ENCODE measurements at places on chromosomes 11 and 22.
A peak's percentile ranks its signal among the peaks of the same experiment; 100 is the strongest.

GRCh38 chr22:43819931-43820640 is 8.0 kb upstream of the EFCAB6 start:
- H3K36me3 ChIP-seq = no peaks in the 10 kb centered on the region
- no peak overlapping the region for H3K27ac ChIP-seq
- DNase-seq = no peak
- H3K4me3 ChIP-seq = no peak overlapping the region
- no peaks in the 10 kb centered on the region for H3K4me1 ChIP-seq

DNA sequence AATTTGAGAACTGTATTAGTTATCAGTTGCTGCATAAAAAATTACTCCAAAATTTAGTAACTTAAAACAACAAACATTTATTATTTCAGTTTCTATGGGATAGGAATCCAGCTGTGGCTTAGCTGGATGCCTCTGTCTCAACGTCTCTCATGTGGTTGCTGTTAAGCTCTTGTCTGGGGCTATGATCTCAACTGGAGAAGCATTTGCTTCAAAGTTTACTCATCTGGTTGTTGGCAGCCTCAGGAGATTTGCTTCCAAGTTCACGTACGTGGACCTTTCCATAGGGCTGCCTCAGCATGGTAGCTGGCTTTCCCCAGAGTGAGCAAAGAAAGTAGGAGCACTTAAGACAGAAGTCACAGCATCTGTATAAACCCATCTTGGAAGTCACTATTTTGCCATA is 144.9 kb upstream of the SESN3 start:
- H3K36me3 ChIP-seq = no peaks in the 10 kb centered on the region
- DNase-seq = no peak
- H3K4me1 ChIP-seq = no peaks in the 10 kb centered on the region
- no peak overlapping the region for H3K27ac ChIP-seq

- no peaks in the 10 kb centered on the region for H3K4me1 ChIP-seq
- H3K36me3 ChIP-seq = no peaks in the 10 kb centered on the region
- H3K27me3 ChIP-seq = no peaks in the 10 kb centered on the region
Measured at GRCh38 chr11:84503503-84503902, 1123.6 kb downstream of the DLG2 start.

DNA sequence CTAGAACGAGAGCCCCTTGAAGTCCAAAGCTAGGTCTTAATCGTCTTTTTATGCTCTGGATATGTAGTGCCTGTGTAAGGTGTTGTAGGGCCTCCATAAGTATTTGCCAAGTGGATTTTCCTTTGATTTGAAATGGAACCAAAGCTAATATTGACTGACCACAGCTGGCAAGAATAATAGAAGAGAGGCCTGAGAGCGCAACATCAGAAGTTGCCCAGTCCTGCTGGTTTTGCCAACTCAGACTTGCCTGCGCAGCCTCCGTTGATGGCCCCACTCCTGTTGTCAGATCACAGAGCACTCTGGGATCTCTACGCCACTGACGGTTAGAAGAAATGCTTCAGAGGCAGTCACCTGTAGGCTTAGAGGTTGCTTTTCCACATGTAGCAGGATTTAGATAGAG is 251.2 kb downstream of the TENM4 start:
- H3K27me3 ChIP-seq = no peaks in the 10 kb centered on the region
- no peaks in the 10 kb centered on the region for H3K36me3 ChIP-seq
- no peak overlapping the region for H3K27ac ChIP-seq
- H3K4me1 ChIP-seq = no peaks in the 10 kb centered on the region
- no peak overlapping the region for H3K4me3 ChIP-seq

DNA sequence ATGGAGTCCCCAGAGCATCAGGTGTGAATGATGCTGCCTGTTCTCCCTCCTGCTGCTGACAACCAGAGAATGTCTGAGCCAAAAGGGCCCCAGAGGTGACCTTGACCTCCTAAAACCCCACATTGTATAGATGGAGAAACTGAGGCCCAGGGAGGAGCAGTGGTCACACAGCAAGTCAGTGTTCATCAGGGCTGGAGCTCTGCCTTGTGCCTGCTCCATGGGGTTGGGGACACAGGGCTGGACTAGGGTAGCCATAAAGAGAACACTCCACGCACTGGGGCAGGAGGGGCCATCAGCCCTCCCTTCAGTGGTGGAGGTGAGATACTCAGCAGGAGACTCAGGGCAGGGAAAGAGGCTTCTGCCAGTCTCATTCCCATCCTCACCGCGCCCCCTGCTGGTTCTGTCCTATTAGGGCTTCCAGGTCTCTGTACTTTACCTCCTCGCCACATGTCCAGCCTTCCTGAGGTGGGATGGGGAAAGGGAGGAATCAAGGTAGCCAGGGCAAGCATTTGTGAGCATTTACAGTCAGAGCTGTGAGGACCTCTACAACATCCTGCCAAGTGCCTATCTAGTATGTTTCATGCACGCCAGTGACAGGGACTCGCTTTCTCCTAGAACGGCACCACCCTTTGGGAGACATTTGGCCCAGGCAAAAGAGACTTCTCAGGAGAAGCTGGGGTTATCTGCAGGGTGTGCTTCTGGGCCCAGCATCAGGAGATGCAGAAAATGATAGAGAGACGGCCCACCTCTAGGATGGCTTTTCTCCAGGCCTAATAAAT is 43.2 kb downstream of the NEU3 start:
- H3K4me3 ChIP-seq = no peak overlapping the region
- peak; percentile 88 for DNase-seq
- no peak overlapping the region for H3K27ac ChIP-seq
- H3K27me3 ChIP-seq = no peaks in the 10 kb centered on the region
- H3K36me3 ChIP-seq = no peaks in the 10 kb centered on the region
- peaks cover 5% of the 10 kb centered on the region for H3K4me1 ChIP-seq

GRCh38 chr11:33919645-33920044 is 27.8 kb upstream of the LMO2 start:
- H3K27me3 ChIP-seq = no peaks in the 10 kb centered on the region
- no peak overlapping the region for H3K4me3 ChIP-seq
- H3K27ac ChIP-seq = no peak overlapping the region
- no peak for DNase-seq

DNA sequence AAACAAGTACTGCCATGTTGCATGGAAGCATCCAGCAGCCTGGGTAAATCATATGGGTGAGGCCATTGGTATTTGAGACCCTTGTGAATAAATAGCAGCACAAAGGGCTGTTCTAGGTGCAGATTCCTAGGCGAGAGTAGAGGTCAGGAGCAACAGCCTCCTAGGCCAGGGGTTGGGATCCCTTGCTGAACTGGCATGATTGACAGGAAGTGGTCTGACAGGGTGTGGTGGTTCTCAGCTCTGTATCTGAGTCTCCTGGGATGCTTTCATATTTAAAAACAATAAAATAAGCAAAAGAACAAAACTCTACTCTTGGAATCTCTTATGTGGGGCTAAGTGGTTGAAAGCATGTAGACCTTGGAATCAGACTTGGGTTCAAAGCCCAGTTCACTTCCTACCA is 35.8 kb downstream of the INSC start:
- H3K4me3 ChIP-seq = no peak overlapping the region
- H3K27ac ChIP-seq = no peak overlapping the region
- H3K36me3 ChIP-seq = no peaks in the 10 kb centered on the region
- H3K4me1 ChIP-seq = no peaks in the 10 kb centered on the region
- no peak for DNase-seq

All from mesendoderm (in vitro differentiated cells).